ENCODE measurements at places on chromosomes 5 and 9.
A peak's percentile ranks its signal among the peaks of the same experiment; 100 is the strongest.

DNA sequence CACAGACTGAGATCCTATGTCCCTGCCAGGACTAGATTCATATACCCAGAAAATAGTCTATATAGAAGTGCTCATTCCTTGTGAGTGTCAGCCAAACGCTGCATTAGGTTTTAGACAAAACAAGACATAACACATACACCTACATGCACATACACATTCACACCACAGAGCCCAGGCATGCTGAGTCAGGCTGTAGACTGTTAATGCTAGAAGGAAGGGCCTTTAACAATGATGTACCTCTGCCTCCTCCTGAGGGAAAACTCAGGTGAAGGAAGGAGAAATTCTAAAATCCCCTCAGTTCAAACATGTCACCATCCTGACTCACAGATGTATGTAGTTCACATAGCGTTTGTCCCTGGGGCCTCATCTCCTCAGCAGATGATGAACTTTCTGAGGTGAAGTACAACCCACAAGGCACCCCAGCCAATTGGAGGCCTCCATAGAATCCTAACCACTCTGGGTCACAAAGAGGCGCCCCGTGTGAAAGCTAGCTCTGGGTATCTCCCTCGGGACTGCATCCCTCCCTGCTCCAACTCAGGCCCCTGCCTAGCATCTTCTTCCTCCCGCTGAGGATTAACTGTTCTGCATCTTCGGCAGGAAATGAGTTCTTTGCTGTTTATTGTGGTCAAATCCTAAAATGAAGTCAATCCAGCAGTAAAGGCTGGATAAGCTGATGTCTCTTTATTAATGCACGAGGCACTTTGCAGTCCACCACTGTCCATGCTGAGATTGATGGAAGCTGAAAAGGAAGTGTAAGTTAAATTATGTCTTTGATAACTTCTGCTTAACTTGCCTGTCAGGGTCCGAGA, 40.8 kb upstream of the FSTL4 start:
- peak; percentile 74 for DNase-seq

- no peak for DNase-seq
Measured at GRCh38 chr5:165076686-165077085, 1571.3 kb downstream of the MAT2B start.

DNA sequence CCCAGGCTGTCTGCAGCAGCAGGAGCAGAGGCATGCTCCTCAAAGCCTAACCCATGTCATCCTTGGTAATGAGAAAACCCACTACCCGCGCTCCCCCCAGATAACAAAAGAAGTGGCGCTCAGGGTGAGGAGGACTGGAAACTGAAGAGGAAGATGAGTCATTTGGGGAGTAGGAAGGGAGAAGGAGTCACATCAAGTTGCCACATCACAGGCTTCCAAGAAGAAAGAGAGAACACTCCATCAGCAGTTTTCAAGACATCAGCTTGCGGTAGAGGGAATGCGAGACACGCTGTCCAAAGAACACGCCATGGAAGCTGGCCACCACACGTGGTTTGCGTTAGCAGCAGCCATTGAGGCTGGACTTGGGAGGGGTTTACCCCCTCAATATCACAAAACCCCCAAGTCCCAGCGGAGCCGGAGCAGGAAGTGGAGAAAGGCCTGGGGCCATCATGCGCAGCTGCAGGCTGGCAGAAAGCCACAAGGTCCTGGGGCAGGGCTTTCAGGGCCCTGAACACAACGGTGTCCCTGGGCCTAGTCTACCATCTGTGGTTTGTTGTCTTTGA, 41.5 kb downstream of the SH3PXD2B start:
- peak; percentile 96 for DNase-seq

GRCh38 chr5:36662291-36662851, 56.0 kb downstream of the SLC1A3 start:
- DNase-seq, result no peak

DNA sequence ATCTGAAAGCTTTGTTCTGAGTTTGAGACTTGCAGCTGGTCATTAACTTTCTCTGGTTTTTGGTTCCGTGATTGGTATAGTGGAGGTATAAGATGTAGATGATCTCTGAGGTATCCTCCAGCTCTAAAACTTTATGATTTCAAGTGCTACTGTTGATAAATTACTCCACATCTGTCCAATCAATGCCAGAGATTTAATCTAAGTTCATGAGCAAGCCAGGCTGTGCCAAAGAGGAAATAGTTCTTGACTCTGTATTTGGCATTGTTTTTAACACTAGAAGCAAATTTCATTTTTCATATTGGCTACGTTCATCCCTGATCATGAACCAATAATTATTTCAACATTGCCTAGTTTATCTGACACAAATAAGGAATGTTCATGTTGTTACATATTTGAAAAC, 28.5 kb upstream of the CHD1 start:
- DNase-seq, result no peak

- no peak for DNase-seq
Measured at GRCh38 chr5:60529001-60529400, 171.0 kb downstream of the DEPDC1B start.

GRCh38 chr9:36204906-36205547, 14.3 kb downstream of the CLTA start:
- DNase-seq, result no peak

GRCh38 chr5:39091940-39092580, 17.9 kb upstream of the RICTOR start:
- DNase-seq, result no peak

- peak; percentile 93 for DNase-seq
Measured at GRCh38 chr5:149990518-149991376, 9.7 kb downstream of the TIGD6 start.

DNA sequence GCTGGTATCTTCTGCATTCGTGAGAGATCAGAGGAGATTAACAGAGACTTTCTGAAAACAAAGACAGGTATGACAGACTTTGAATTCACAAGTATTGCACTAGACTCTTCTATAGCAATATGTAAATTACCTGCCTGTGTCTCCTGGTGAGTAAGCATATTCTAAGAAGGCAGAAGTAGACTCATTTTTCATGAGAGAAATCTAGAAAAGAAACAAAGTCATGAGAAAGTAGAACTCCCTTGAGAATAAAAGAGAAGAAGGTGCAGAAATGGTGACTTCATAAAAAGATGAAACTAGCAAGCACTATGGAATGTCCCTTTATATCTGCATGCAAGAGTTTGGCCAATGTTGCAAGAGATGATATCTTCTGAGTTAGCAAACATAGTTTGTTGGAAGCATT, 419.8 kb downstream of the DMRT2 start:
- no peak for DNase-seq

DNA sequence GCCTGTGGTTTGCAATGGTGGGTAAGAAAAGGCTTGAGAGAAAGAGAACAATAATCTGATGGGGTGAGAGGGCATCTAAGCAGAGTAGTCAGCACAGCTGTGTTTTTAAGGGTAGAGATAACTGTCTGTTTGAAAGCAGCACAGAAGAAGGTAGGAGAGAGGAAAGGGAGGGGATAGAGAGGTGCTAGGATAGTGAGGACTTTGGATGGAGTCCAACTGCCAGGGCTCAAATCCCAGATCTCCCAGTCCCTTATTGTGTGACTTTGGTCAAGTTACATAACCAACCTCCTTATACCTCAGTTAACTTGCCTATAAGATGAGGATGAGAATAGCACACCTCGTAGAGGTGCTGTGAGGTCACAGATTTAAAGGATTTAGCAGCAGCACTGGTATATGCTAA, 55.6 kb downstream of the GPR21 start:
- DNase-seq, result peak; percentile 45

Data from esophagus muscularis mucosa (tissue), 4 donors.